Activated naive CD8-positive, alpha-beta T cell treated with anti-CD3 and anti-CD28 coated beads for 36 hours (primary cell): ENCODE measurements at places on chromosomes 5 and 9. TPM values are rescaled to one million over a fixed set of nuclear protein-coding genes. Genes with fewer than 3 reads are reported as not detected.

DNA sequence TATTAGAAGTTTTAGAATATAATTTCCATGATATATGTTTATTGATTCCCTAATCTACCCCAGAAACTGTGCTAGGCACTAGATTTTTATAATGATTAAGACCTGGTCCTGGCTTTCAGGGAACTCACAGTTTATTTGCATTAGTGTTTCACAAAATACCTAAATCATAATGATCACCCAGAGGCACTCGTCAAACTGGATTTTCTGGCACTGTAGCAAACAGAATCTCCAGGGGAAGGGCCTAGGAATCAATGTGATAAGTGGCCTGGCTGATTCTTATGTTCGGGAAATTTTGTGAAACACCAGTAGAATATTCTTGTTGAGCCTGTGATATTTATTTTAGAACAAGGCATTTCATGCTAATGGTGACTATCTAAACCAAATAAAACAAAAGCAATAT is 37.4 kb upstream of the SRP19 start:
- DNase-seq, result no peak
- no peaks in the 10 kb centered on the region for H3K27me3 ChIP-seq
- H3K27ac ChIP-seq, result no peak overlapping the region
- H3K4me1 ChIP-seq, result no peaks in the 10 kb centered on the region
- H3K4me3 ChIP-seq, result no peak overlapping the region

DNA sequence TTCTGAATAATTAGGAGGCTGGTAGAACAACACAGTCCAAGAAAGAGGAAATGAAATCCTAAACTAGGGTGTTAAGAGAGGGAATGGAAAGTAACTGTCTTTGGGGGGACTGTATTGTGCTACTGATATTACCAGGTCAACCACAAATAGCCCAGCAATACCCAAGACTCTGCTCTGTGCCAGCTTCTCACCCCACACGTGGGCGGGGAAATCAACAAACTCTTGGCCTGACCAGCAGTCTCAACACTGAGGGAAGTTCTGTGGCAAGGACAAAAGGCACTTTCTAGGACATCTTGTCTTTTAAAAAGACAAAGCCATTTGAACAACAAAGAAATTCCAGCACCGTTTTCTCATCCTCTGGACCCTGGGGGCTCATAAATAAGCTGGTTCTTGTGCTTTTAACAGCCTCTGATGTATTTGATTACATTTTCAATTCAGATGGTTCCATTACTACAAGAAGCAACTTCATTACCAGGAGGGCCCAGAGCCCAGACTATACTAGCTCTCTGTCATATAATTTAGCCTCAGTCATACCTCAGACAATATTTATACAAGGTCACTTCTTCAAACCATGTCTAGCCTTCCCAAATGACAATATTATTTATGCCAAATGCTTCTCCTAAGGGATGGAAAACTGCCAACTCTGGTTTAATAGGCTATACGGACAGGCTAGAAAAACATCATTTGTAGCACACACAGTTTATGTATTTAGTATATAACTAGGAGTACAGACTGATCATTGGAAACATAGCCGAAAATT is 297.8 kb downstream of the CWC27 start:
- no peaks in the 10 kb centered on the region for H3K27me3 ChIP-seq
- no peak overlapping the region for H3K4me3 ChIP-seq
- no peak for DNase-seq
- no peaks in the 10 kb centered on the region for H3K4me1 ChIP-seq
- no peaks in the 10 kb centered on the region for H3K36me3 ChIP-seq

- H3K4me1 ChIP-seq, result peaks cover 6% of the 10 kb centered on the region
- H3K36me3 ChIP-seq, result no peaks in the 10 kb centered on the region
- H3K4me3 ChIP-seq, result no peak overlapping the region
- no peak for DNase-seq
These were observed 4.2 kb downstream of the DAB2 start for GRCh38 chr5:39420482-39421145.

DNA sequence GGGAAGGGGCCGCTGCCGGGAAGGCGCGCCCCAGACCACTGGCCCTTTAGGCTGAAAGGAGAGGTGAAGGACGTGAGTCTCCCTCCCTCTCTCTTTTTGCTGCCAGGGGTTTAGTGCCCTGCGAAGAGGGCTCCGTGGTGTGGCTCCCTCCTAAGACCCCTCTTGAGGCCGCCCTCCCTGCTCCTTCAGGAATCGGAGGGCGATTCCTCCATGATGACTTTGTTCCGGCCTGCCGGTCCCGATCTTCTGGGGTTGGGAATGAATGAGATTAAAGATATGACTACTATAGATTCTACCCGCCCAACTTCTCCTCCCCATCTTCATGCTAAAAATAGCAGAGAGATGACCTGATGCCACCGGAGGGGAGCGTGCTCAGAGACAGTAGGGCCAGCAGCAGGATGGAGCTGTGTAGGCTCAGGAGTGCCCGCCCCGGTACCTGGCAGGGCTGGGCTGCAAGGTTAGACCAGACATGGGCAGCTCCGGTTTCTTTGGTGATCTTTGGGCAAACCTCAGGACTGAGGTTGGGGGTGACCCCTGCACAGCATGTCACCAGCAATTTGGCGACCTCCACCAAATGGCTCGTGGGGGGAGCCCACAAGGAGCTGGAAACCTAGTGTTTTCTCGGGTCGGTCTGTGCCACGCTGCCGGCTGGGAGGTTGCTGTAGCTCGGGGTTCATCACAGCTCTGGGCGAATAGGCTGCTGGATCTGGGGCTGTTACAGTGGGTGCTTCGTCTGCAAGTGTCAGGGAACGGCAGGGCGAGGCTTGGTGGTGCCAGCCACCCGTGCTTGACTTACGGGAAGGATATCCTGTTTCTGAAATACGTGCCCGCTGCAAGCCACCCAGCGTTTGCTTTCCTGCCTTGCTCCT is 1.7 kb downstream of the OLFM1 start:
- no peaks in the 10 kb centered on the region for H3K36me3 ChIP-seq
- no peak overlapping the region for H3K27ac ChIP-seq
- peaks cover 49% of the 10 kb centered on the region for H3K27me3 ChIP-seq
- peaks cover 3% of the 10 kb centered on the region for H3K4me1 ChIP-seq
- no peak for DNase-seq

DNA sequence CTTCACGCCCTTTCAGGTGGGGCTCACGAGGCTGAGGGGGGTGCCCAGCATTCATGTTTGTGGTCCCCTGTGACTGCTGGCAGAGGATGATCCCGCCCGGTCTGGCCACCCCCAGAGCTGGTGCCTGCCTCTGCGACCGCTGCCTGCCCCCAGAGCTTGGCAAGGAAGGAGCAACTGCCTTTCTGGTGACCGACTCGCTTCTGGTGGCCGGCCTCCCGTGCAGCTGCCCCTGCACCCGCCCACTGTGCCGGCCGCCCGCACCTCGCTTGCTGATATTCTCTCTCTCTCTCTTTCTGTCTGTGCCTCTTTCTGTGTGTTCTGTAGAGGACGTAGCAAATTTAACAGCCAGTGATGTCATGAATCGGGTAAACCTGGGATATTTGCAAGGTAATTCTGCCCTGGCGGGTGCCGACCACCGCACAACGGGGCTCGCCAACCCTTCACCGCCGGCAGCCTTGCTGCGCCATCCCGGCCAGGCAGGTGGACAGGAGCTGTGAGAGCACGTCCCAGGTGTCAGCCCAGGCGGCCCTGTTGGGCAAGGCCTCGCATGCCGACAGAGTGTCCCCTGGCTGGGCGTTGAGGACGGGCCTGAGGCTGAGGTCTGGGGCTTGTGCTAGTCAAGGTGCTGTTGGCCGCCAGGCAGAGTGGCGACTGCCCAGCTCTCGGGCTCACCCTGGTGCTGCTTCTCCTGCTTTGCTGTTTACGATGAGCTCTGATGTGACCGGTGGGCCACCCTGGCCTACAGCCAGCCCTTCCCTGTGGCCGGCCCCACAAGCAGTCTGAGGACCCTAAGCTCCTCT is 86.0 kb downstream of the KCNT1 start:
- H3K36me3 ChIP-seq, result no peaks in the 10 kb centered on the region
- no peaks in the 10 kb centered on the region for H3K27me3 ChIP-seq
- no peak overlapping the region for H3K27ac ChIP-seq
- H3K4me3 ChIP-seq, result no peak overlapping the region

- H3K36me3 ChIP-seq, result no peaks in the 10 kb centered on the region
- no peak overlapping the region for H3K4me3 ChIP-seq
- no peak overlapping the region for H3K27ac ChIP-seq
These were observed 1689.2 kb upstream of the WWC1 start for GRCh38 chr5:166602271-166602670.

- no peaks in the 10 kb centered on the region for H3K27me3 ChIP-seq
- H3K36me3 ChIP-seq, result no peaks in the 10 kb centered on the region
- H3K4me3 ChIP-seq, result no peak overlapping the region
- H3K4me1 ChIP-seq, result no peaks in the 10 kb centered on the region
- DNase-seq, result no peak
These were observed 828.5 kb upstream of the DMAC1 start for GRCh38 chr9:8627976-8628679.

DNA sequence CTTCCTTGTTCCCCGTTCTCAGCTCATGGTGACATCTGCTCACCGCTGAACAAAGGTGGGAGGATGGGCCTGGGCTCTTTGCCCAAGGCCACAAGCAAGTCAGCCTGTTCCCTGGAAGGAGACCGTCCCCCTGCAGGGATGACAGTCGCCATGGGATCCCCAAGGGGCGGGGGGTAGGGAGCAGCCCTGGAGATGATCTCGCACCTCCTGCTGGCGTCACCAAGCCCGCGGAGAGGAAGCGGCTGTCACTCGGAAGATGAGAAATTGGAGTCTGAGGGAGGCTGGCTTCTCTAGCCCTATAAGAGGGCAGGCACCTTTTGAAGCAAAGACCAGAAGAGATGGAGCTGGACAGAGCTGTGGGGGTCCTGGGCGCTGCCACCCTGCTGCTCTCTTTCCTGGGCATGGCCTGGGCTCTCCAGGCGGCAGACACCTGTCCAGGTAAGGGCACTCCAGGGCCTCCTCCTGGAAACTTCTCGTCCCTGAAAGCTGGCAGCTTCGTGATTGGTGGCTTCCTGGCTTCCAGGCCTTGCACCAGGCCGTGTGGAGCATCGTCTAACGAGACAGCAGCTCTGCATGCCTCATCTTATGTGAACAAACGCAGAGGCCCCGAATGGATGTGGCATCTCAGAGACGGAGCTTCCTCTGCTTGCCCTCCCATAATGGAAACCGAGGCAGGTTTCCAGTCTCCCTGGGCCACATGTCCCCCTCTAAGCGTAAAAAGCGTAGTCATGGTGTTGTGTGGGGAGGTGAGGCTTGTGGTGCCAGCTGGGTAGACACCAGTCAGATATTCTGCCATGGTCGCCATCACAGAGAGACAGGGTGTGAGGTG is at the start of gene FCN2:
Gene FCN2 (plus strand): TSS at position 327 of the 829 bp plus-strand sequence. CDS start 12 bp downstream, at position 339.
- peaks cover 14% of the 10 kb centered on the region for H3K27me3 ChIP-seq
- no peak within 1 kb of the TSS for H3K27ac ChIP-seq
- H3K36me3 ChIP-seq, result no peaks in the 10 kb centered on the region
- DNase-seq, result no peak
- no peaks in the 10 kb centered on the region for H3K4me1 ChIP-seq

DNA sequence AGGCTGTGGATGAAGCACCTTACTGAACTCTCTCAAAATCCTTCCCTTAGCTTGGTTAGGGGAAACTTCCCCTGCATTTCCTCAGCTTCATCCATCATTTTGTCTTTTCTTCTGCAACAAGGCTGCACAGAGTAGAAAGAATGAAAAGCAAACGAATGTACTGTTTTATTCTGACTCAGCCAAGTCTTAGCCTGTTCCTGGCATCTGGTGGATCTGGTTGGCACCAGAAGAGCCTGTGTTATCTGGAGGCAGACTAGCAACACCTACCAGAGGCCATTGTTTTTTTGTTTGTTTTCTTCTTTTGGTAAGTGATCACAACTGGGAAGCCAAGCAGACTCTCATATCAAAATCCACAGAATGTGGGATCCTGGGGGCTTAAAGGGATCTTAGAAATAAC is 200.7 kb downstream of the FANCC start:
- no peak for DNase-seq
- H3K36me3 ChIP-seq, result peaks cover 3% of the 10 kb centered on the region
- H3K27ac ChIP-seq, result no peak overlapping the region
- H3K4me1 ChIP-seq, result no peaks in the 10 kb centered on the region
- no peaks in the 10 kb centered on the region for H3K27me3 ChIP-seq

- H3K36me3 ChIP-seq, result no peaks in the 10 kb centered on the region
- H3K4me1 ChIP-seq, result no peaks in the 10 kb centered on the region
- H3K4me3 ChIP-seq, result no peak overlapping the region
- peaks cover 7% of the 10 kb centered on the region for H3K27me3 ChIP-seq
These were observed 101.0 kb downstream of the TLE1 start for GRCh38 chr9:81588148-81588871.

- H3K4me1 ChIP-seq, result peaks cover 13% of the 10 kb centered on the region
- no peak overlapping the region for H3K27ac ChIP-seq
- DNase-seq, result no peak
- peaks cover 17% of the 10 kb centered on the region for H3K36me3 ChIP-seq
- H3K4me3 ChIP-seq, result no peak overlapping the region
These were observed 2.8 kb upstream of the NOL6 start for GRCh38 chr9:33476503-33476902.

- H3K4me3 ChIP-seq, result no peak overlapping the region
- no peak overlapping the region for H3K27ac ChIP-seq
- no peak for DNase-seq
- no peaks in the 10 kb centered on the region for H3K4me1 ChIP-seq
- H3K27me3 ChIP-seq, result no peaks in the 10 kb centered on the region
These were observed 51.7 kb downstream of the SLC12A2 start for GRCh38 chr5:128135286-128135685.

DNA sequence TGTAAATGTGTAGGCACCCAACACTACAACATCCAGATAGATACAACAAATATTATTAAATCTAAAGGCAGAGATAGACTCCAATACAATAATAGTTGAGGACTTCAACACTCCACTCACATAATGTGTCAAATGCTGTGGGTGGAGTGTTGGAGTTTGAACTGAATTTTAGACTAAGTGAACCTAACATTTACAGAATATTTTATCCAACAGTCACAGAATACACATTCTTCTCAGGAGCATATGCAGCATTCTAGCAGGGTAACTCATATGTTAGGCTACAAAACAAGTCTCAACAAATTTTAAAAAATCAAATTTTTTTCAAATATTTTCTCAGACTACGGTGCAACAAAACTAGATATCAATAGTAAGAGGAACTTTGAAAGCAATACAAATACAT is 648.7 kb upstream of the CDH18 start:
- H3K36me3 ChIP-seq, result no peaks in the 10 kb centered on the region
- H3K27ac ChIP-seq, result no peak overlapping the region
- no peak for DNase-seq

GRCh38 chr5:61538722-61539501 is 206.9 kb downstream of the ZSWIM6 start:
- H3K27ac ChIP-seq, result no peak overlapping the region
- peaks cover 10% of the 10 kb centered on the region for H3K4me1 ChIP-seq
- peaks cover 45% of the 10 kb centered on the region for H3K36me3 ChIP-seq
- H3K27me3 ChIP-seq, result no peaks in the 10 kb centered on the region
- no peak overlapping the region for H3K4me3 ChIP-seq

- H3K4me3 ChIP-seq, result no peak overlapping the region
- H3K27me3 ChIP-seq, result no peaks in the 10 kb centered on the region
- peaks cover 34% of the 10 kb centered on the region for H3K36me3 ChIP-seq
These were observed 108.5 kb downstream of the RASGRF2 start for GRCh38 chr5:81068635-81069034.

GRCh38 chr5:57889558-57889957 is 406.9 kb upstream of the ACTBL2 start:
- no peak overlapping the region for H3K27ac ChIP-seq
- H3K27me3 ChIP-seq, result no peaks in the 10 kb centered on the region
- H3K4me3 ChIP-seq, result no peak overlapping the region
- no peaks in the 10 kb centered on the region for H3K4me1 ChIP-seq
- DNase-seq, result no peak
- H3K36me3 ChIP-seq, result no peaks in the 10 kb centered on the region

Gene HRCT1
- not detected for total RNA-seq

Gene DMRT3
- not detected for total RNA-seq

Gene CERCAM
- total RNA-seq, result 1.4 TPM

Gene EXOSC2
- 101 TPM for total RNA-seq

Gene CTSV
- 0.20 TPM for total RNA-seq

Gene HK3
- total RNA-seq, result not detected

Gene SEMA6A
- not detected for total RNA-seq

Gene PCDHGB7
- not detected for total RNA-seq

Gene TMOD1
- 1.5 TPM for total RNA-seq
